ENCODE measurements at places on chromosomes 4 and X.

GRCh38 chrX:51837921-51838320 lies 55.5 kb upstream of the MAGED1 start:
- peak; percentile 8 for DNase-seq

- DNase-seq = peak; percentile 92
These were observed 1.5 kb downstream of the IRF2 start for GRCh38 chr4:184472614-184473498.

- no peak for DNase-seq
These were observed 2.3 kb upstream of the SLC35A2 start for GRCh38 chrX:48913605-48914366.

GRCh38 chrX:44795945-44796450 lies 47.8 kb upstream of the DUSP21 start:
- DNase-seq = no peak

- DNase-seq = no peak
These were observed 82.2 kb upstream of the PRPS2 start for GRCh38 chrX:12709047-12709446.

GRCh38 chr4:173182403-173182802 lies 13.8 kb downstream of the GALNT7 start:
- DNase-seq = peak; percentile 74

DNA sequence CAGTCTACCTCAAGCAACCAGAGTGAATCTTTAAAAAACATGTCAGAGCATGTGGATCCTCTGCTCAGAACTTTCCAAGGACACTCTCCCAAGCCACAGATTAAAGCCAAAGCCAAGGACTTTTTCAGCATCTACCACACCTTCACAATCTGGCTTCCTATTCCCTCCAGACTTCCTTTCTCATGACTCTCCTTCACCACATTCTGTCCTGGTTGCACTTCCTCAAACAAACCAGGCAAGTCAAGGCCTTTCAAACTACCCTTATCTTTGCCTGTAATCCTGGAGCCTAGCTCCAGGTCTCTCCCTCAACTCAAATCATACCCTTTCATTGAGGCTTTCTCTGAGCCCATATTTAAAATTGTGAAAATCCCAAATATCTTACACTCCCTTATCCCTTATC lies 191.6 kb upstream of the GALNTL6 start:
- DNase-seq = no peak

- DNase-seq = no peak
These were observed 7.4 kb upstream of the HS3ST1 start for GRCh38 chr4:11436084-11436483.

GRCh38 chr4:153502584-153502983 lies 36.4 kb downstream of the TMEM131L start:
- no peak for DNase-seq

DNA sequence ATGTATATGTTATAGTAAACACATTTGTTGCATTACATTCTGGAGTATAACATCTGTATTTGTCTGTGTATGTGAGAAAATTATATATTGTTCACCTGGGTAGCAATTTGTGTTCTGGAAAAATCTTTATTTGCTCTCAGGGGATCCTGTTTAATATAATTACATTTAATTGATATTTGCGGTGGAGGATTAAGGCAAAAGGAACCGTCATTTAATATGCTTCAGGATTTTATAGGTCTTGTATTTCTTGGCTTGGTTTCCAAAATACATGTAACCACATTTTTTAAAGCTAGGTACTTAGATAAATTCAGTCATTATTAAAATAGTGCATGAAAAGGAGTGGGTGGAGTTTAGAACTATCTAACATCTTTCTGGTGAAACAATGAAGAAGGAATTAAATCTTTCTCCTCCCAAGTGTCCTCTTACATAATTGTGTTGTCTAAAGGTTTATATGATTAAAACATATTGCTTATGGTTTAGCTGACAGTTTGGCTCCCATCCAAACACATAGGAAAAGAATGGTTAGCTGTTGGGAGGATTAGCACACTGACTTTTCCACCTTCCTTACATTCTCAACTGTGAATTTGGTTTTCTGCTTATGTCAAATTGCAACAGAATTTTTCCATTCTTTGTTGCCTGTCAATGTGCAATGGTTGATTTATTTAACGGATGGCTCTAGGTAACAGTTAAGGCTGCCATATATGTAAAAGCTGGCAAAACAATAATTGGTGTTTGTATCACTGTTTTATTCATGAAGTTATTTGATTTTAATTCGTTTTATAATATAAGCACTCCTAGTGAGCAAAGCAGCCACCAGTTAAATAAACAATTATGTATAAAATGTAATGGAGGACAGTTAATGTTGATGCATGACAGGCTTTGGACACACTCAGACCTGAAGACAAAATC lies 250.8 kb upstream of the SFRP2 start:
- no peak for DNase-seq

DNA sequence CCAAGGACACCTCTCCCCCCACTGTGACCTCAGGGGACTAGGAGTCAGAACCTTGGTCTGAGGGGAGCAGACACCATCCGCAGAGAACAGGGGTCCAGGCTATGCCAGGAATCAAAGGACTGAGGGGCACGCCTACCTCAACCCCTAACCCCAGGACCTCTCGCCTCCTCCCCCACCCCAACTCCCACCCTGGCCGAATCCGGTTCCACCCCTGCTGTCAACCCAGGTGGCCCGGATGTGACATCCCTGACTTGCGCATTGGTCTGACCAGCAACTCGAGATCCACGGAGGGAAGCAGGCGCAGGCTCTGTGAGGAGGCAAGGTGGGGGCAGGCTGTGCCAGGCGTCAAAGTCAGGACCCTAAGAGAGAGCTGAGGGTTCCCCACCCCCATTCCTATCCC lies 468 bp upstream of the MAGEA4 start:
- DNase-seq = no peak

DNA sequence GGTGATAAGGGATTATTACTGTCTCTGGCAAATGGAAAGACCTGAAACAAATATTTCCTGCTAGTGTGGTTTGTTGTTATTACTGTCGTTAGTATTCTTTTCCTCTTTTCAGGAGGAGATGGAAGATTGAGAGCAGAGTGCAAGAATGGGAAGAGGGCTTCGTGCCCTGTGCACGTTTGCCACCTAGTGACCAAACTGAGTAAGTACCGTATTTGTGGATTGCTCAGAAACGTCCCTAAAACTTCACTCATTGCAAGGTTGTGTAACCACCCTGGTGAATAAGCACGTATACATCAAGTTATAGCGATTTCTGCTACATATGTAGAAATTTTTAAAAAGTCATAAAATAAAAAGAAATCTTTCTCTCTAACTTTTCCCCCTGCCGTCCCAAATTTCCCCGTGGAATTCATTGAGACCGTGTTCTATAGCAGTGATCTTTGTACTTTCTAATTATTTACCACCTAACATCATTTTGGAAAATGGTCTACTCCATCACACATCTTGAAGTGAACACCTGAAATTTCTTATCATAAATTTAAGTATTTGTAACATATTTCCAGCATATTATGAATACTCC lies 24.3 kb downstream of the LINC00632 start:
- DNase-seq = peak; percentile 48

GRCh38 chr4:123843137-123843536 lies 446.5 kb downstream of the SPRY1 start:
- DNase-seq = no peak

DNA sequence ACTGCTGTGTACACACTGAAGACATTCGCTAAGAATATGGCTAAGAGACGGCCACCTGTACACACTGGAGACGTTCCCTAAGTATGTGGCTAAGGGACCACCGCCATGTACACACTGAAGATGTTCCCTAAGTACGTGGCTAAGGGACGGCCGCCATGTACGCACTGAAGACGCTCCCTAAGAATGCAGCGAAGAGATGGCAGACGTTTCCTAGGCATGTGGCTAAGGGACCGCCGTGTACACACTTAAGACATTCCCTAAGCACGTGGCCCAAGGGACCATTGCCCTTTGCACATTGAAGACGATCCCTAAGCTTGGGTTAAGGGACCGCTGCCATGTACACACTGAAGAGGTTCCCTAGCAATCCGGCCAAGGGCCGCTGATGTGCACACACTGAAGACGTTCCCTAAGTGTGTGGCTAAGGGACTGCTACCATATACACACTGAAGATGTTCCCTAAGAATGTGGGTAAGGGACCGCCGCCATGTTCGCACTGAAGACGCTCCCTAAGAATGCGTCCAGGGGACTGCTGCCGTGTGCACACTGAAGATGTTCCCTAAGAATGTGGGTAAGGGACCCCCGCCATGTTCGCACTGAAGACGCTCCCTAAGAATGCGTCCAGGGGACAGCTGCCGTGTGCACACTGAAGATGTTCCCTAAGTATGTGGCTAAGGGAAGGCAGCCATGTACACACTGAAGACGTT lies 36.7 kb downstream of the DHRSX start:
- DNase-seq = no peak

GRCh38 chr4:76960014-76960413 lies 10.5 kb downstream of the SEPTIN11 start:
- no peak for DNase-seq

DNA sequence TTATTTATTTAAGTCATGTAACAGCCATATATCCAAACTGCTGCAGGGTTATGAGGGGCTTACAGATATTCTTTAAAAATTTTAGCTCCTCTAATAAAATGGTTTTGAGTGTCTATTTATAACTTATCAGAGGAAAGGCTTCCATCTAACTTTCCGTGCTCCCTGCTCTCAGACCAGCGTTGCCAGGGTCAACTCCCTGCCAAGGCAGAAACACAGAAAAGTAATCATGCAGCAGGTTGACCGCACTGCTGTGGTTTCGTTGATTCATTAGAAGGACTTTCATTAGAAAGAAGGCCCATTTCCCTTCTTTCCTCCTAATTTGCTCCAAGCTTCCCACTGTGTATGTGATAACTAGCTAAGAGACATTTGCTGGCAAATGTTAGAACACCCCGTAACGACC lies 33.9 kb downstream of the BCLAF3 start:
- no peak for DNase-seq

All from GM03348 (cell line).